ENCODE measurements at places on chromosomes 16 and 17.

GRCh38 chr17:75535119-75535537 lies 9.6 kb downstream of the LLGL2 start:
- DNase-seq: no peak

- no peak for DNase-seq
Observed at GRCh38 chr17:13374203-13375143, 227.3 kb downstream of the HS3ST3A1 start.

DNA sequence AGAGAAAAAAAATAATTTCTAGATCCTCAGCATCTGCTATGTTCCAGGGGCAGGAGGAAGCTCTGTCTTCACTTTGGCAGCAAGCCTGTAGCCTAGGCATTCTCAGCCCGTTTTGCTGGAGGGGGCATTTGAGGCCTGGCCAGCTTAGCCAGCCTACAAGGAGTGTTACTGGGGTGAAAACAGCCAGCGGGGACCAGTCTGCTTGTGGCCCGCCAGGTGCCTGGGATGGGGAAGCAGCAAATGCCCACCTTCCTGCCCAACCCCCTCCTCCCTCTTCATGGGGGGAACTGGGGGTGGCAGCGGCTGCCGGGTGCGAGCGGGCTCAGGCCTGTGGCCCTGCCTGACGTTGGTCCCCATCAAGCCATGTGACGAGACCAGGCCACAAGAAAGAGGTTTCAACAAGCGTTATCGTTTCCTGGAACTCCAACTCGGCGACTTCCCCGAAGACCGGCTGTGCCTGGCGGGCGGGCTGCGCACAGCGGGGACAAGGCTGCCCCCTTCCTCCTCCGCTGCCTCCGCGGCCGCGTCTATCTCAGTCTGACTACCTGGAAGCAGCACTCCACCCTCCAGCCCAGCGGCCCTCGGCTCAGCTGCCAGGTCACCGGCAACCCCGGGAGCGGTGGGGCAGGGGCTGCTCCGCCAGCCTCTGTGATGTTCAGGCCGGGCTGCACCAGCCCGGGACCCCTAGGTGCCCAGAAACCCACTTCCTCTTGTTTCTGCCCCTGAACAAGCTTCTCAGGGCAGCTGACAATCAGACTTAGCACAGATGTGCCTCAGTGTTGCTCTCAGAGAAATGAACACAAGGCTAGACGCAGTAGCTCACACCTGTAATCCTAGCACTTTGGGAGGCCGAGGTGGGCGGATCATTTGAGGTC lies 22.9 kb downstream of the SOCS1 start:
- DNase-seq: no peak

- no peak for DNase-seq
Observed at GRCh38 chr16:27305839-27306442, 7.8 kb upstream of the IL4R start.

DNA sequence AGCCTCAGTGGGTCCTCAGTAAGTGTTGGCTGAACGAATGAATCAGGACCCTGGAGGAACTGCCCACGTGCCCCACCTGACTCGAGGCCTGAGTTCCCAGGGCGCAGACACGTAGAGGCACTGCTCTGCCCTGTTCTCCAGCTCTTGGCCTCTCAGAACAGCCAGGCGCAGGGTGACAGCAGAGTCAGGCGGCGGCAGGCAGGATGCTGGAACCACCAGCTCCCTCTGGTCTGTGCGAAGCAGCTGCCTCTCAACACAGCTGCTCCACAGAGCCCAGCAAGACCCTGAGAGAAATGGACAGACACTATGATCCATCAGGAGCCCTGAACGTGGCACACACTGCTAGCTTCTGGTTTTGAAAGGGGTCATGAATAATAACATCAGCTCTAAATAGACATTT lies 53.1 kb upstream of the BCO1 start:
- DNase-seq: no peak

GRCh38 chr17:17672453-17673368 lies 8.5 kb upstream of the RAI1 start:
- DNase-seq: no peak

DNA sequence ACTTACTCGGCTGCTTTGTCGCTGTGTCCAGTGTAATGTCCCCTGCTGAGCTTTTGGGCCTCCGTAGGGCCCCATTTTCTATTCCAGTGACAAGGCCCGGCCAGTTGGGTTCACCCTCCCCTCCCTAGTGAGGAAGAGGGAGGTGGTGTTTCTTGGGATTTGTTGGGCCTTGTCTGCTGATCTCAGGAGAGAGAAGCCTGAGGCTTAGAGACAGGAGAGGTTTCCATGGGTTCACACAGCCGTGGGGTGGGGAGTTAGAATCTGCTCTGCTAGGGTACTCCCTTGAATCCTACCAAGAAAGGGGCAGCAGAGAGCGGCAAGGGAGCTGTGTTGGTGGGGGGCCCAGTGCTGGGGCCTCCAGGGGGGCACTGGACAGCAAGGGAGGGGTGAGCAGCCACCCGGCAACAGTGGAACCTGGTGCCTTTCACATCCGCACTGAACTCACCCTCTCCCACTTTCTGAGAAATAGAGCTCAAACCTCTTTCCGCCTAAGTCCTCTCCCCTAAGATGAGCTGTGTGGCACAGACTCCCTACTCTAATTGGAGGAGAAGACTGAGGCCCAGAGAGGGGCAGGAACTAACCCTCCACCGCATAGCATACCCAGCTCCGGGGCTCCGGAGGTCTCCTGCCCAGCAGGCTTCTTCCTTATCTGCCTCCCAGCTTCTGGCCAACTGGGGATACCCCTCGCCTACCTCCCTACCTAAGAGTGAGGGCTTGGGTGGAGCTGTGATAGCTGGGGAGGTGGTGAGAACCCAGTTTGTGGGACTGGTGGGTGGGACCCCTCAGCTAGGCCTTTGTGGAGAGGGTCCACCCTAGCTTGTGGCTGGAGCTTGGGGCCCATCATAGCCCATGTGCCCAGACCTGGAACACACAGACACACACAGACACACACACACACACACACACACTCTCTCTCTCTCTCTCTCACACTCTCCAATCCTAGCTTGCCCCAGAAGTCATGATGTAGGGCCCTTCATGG lies 6.8 kb downstream of the TBKBP1 start:
- DNase-seq: no peak

- no peak for DNase-seq
Observed at GRCh38 chr17:14815079-14815478, 450.0 kb downstream of the PMP22 start.

DNA sequence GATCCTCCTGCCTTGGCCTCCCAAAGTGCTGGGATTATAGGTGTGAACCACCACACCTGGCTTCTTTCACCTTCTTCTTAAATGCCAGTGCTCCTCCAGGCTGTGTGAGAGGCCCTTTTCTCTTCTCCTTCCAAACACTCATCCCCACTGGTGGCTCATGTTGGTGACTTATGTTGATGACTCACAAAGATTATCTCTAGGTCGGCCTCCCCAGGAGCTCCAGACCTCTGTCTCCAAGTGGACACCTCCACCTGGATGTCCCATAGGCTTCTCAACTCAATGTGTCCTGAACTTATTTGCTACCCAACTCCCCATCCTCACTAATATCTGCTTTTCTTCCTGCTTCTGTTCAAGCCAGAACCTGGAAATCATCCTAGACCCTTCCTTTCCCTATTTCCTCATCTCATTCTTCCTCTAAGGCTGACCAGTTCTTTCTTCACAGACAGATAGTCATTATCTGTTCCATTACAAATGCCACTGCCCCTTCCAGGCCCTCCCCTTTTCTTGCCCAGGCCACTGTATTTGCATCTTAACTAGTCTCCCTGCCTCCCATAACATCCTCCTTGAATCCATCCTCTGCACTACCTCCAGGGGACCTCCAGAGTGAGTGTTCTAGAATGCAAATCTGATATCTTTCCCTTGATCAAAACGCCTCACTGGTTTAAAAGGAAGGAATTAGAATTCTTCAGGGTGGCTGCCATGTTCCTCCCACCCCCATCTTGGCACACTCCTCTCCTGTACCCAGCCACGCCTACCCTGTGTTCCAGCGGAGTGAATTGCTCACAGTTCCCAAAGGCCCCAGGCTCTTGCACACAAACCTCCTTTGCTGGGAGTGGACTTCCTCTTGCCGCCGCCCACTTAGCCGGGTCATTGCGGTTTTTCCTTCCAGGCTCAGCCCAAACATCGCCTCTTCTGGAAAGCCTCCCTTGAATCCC lies 34.8 kb upstream of the FBXO47 start:
- no peak for DNase-seq

- no peak for DNase-seq
Observed at GRCh38 chr17:15350777-15351477, 9.5 kb upstream of the TEKT3 start.

DNA sequence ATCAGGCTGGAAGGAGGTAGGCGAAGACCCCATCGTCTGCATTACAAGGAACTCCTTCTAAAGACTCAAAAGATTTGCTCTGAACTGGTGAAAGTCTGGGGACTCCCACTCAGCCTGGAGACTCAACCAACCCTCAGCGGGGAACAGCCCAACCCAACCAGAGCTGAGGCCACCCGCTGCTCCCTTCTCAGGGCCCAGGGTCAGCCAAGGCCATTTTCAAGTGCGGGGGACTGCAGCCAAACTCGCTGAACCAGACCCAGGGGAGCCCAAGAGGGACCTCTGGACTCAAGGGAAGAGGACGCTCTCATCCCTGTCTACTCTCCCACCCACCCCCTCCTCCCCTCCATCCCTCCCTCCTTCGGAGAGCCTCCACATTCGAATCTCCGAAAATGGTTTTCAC lies 24.1 kb downstream of the XYLT1 start:
- DNase-seq: no peak

DNA sequence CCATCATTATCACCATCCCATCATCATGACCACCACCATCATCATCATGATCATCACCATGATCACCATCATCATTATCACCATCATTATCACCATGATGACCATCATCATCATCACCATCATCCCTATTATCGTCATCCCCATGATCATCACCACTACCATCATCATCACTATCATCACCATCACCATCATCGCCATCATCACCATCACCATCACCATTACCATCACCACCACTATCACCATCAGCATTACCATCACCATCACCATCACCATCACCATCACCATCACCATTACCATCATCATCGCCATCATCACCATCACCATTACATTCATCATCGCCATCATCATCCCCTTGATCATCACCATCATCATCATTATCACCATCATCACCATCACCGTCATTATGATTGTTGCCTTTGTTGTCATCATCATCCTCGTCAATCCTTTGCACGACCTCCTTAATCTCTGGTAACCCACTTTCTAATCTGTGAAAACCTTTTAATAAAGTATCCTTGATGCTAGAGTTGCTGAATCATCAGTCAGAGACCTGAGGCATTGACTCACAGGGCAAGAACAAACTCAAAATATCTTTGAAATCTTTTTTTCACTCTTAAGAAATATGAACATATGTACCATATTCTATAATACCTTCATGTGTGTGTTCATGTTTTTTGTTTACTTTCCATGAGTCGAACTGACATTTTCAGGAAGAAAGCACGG lies 116.3 kb upstream of the FOXF1 start:
- no peak for DNase-seq

GRCh38 chr17:51354936-51355335 lies 94.6 kb downstream of the UTP18 start:
- DNase-seq: no peak

GRCh38 chr17:3885271-3885670 lies 7.6 kb downstream of the CAMKK1 start:
- DNase-seq: no peak

GRCh38 chr16:87713451-87714229 lies 52.1 kb downstream of the KLHDC4 start:
- no peak for DNase-seq

DNA sequence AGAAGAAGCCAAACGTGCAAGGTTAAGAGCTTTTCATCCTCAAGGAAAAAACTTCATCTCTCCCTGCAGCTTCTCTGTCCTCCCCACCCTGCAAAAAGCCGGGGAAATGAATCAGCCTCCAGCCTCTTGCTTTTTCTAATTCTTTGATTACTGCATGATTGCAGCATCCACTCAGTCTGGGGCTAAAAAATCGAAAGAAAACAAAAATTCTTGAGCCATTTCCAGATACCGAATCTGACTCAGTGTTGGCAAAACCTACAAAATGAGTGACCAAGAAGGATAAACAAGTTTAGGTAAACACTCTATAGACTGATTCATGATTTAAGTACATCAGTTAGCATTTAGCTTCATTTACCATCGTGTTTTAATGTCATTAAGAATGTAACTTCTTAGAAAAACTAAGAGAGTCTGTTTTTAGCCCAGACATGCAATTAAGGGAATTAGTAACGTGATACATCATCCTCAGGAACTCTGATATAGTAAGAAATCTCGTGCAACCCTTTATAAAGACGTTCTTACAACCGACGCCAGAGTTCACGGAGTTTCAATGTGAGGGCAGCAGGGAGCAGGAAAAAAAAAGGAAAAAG lies 287.3 kb upstream of the FOXF1 start:
- DNase-seq: no peak

GRCh38 chr16:31201582-31202413 lies 762 bp downstream of the PYCARD start:
- DNase-seq: no peak

DNA sequence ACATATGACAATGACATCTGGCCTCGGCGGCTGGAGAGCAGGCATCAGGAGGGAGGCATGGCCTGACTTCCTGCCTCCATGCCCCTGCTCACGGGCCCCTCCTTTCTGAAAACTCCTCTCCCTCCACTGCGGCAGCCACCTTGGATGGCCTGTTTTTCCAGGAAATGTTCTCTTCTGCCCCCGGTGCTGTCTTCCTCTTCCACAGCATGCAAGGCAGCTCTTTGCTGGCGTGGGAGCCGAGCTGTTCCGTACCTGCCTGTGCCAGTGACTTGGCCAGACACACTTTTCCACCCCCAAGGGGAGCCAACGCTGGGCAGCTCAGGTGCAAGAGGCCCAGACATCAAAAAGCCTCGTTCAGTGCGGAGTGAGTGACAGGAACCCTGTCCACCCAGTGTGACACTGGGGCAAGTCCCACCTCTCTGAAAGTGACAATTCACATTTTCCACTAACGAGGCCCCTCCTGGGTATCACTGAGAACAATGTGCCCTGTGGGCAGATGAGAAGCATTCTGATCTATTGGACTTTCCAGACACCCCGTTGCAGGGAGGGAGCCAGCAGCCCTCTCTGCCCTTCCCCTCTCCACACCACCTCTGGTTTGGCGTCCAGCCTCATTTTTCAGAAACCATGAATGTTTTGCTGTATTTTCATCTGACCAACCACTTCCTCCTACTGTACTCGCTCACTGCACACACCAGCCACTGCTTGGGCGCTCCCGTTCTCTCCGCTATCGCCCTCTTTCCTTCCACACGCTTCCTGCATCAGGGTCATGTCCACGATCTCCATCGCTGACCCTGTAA lies 31.2 kb downstream of the NSMCE1 start:
- no peak for DNase-seq

- no peak for DNase-seq
Observed at GRCh38 chr17:12438813-12439586, 226.7 kb upstream of the MYOCD start.

- no peak for DNase-seq
Observed at GRCh38 chr17:80926591-80927250, 64.9 kb upstream of the CHMP6 start.

DNA sequence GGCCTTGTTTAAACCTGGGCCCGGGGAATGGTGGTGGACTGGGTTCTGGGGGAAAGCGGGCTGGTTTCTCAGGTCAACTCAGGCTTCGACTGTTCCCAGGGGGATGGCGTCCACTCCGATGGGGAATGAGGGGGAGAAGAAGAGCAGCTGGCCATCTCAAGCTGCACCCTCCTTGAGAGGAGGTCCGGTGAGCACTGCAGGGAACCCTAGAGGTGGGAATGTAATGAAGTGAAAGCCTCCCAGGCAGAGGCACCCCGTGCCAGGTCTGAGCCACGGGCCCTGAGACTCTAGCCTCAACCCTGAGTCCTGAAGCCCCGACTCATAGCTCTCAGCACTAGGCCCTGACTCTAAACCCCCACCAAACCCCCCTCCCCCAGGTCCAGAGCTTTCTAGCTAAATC lies 1.2 kb upstream of the CDIPT start:
- no peak for DNase-seq

All from frontal cortex (tissue), 4 donors.